Type B pancreatic cell (in vitro differentiated cells): ENCODE measurements at places on chromosomes 1 and 21.

- DNase-seq: no peak
Observed at GRCh38 chr21:43812139-43812821, 22.9 kb downstream of the RRP1 start.

- DNase-seq: no peak
Observed at GRCh38 chr1:78333502-78333901, 157.3 kb upstream of the PTGFR start.

DNA sequence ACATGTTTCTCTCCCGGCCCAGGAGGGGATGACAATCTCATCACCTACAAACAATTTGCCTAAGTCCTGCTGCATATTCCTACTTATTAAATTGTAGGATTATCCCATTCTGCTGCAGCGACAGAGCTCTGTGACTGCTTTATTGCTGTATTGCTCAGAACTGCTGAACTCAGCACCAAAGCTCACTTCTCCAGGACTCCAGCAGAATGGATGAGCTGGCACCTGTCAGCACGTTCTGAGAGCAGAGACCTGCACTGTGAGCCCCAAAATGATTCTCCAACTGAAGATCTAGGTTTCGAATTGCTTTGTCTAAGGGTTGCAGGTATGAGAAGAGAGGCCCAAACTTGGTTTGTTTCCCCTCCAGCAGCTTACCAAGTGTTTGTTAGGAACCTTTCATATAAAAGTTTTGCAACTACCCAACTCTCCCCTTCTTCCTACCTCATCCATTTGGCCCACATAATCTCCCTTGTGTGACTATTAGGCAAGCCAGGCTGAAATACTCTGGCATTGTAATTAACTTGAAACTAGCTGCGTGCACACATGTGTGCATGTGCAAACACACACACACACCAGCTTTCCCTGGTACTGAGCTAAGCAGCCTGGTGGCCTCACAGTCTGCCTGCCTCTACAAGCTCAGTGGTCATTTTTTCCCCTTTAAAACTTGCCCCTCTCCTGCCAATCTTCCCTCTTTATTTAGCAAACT is 161.4 kb upstream of the CAMK1G start:
- DNase-seq: no peak

DNA sequence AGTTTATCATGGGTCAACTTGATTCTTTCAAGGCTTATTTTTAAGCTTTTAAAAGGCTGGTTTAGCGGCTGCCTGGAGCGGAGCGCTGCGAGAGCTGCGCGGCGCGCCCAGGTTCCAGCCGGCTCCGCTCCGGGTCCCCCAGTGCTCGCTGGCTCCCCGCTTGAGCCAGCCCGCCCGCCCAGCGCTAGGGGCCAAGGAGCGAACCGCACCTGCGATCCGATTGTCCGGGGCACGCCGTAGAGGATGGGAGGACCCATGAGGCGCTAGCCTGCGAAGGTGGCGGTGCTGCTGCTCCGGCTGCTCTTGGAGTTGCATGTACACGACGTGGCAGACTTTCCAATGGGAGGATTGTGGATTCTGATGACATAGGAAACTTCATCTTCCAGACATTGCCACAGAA is 9.9 kb upstream of the CFHR4 start:
- no peak for DNase-seq

- no peak for DNase-seq
Observed at GRCh38 chr1:35629051-35629450, 12.3 kb downstream of the PSMB2 start.

GRCh38 chr1:46425726-46426125 is 31.6 kb downstream of the FAAH start:
- no peak for DNase-seq

DNA sequence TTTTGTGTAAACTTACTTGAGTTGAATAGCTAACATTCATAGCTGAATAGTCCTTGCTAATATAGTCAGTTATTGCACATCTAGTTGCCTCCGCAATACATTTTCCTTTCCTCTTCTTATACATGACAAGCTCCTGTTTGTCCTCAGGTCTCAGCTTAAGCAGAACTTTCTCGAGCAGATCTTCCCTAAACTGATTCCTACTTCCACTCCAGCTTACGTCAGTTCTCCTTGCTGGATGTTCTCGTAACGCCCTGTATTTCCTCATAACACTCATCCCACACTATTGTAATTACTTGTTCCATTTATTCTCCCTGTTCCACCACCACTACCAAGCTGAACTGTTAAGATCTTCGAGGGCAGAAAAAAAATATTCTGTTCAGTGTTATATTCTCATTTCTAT is 15.1 kb upstream of the OMA1 start:
- no peak for DNase-seq

DNA sequence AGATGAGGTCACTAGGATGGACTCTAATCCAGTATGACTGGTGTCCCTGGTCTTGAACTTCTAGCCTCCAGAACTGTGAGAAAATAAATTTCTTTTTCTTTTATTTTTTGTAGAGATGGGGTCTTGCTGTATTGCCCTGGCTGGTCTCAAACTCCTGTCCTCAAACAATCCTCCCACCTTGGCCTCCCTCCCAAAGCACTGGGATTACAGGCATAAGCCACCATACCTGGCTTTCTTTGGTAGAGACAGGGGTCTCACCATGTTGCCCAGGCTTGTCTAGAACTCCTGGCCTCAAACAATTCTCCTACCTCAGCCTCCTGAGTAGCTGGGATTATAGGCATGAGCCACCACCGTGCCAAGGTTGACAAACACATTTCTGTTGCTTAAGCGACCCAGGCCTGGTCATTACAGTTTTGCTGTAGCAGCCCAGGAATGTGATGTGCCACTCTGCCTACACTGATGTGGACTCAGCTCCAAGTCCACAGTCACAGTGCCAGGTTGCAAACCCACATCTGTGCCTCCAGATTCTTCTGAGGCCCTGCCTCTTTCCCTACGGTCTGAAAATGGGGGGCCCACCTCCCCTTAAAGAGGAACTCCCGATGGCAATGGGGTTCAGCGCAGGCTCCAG is 15.9 kb downstream of the PYCR2 start:
- no peak for DNase-seq

GRCh38 chr1:11804666-11805421 is 920 bp downstream of the MTHFR start:
- no peak for DNase-seq

DNA sequence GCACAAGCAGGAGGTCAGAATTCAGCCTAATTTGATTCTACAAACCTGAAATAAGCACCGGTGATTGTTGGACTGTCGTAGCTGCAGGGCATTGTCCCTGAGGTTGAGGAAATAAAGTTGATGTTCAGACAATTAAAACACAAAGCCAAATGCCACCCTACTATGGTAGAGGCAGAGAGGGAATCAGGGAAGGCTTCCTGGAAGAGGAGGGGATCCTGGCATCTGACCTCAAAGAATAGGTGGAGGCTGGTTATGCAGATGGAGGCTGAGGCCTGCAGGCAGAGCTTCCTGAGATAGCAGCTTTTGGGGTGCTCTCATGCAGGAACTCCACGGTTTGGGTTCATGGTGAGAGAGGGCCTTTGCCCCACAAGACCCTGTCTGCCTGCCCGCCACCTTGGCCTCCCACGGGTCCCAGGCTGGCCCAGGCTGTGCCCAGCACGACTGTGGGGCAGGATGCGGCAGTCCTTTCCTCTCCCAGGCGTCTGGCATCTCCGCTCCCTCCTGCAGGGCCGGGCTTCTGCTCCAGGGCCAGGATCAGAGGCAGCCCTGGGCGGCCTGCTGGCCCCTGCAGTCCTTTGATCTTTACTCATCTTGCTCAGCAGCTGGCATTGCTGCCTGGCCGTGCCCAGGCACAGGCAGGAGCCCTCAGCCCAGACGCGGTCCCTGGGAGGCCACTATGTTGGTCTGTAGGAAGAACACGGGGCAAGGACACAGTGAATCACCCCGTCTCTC is 134.1 kb upstream of the VAMP3 start:
- DNase-seq: no peak

DNA sequence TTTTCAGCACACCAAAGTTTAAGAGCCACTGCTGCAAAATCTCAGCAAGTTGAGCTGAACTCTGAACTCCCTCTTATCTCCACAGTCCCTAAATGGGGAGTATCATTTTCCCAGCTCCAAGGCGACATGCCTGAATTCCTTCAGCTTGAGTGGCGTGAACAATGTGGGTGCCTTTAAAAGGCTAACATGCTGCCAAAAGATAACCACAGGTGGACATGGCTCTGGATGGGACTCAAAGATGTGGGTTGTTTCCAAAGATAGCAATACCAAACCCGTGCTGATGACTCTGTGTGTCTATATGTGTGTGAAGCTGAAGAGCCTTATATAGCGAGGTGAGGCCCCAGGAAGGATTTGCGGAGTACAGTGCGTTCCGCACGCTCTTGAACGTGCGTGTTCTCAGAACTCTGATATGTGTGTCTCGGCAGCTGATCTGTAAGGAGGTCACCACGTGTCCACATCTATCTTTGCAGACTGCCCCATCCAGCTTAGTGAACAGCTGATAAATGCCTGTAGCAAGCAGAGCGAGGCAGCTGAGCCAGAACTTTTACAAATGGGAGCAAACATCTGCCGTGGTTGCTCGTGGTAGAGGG is 189.2 kb downstream of the DYRK1A start:
- DNase-seq: no peak

GRCh38 chr1:43982808-43983207 is 3.8 kb downstream of the B4GALT2 start:
- DNase-seq: no peak

GRCh38 chr1:11147197-11147770 is 41.9 kb upstream of the ANGPTL7 start:
- DNase-seq: no peak

DNA sequence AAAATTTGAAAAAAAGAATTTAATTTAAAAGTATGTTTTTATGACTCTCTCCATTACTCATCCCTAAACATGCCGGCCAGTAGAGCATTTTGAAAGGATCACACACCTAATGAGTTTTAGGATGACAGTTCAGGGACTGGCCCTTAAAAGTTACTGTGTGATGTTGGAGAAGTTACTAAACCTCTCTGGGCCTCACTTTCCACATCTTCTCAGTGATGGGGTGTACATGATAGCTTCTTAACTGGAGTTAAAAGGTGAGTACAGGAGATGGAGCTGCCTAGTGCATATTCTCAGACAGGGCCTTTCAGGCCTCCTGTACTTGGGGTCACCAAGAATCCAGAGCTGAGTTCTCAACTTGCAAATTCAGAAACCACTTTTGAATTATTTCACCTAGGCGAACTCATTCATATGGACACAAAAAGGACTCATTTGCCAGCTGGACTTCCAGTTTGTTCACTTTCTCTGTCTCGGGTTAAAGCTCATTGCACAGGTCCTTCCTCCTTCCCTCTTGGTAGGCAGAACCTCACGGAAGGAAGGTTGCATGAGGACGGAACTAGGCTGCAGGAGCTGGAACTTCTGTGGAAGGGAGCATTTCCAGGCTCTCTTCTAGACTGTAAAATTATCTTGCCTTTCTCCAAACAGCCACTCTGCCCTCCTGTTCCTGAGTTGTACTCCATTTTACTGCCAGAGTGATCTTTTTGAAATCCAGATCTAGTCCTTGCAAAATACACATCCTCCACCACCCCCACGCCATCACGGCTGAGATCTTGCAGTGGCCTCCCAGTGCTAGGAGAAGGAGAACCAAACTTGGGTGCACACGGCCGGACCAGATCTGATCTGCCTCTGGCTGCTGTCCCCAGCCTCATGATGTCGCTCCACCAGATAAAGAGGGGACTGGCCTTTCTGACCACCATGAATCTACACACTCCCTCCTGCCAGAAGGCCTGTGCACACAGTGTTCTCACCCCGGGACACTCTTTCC is 4.3 kb upstream of the SLC30A1 start:
- DNase-seq: no peak

GRCh38 chr1:22507587-22507986 is 55.7 kb upstream of the EPHA8 start:
- DNase-seq: no peak

DNA sequence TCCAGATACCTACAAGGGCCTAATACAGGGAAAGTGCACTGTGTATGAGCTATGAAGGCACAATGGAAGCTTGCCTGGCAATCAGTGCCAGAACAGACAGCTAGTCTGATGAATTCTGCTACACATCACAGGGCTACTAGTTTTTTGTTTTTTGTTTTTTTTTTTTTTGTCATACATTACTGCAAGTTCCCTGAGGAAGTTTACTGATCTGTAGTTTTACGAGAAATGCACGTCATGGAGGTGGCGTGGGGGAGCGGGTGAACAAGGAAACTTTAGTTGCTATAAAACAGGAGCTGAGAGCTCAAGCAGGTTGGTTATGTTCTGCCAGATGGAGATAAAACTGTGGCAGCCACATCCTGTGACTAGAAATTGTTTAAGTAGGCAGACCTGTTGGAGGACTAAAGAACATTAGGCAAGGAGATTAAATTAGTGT is 17.7 kb downstream of the PTPRC start:
- no peak for DNase-seq

GRCh38 chr1:172288581-172288980 is 131.9 kb upstream of the C1orf105 start:
- no peak for DNase-seq
